ENCODE measurements at places on chromosomes 13 and 19. TPM values are rescaled to one million over a fixed set of nuclear protein-coding genes. Genes with fewer than 3 reads are reported as not detected.

Gene NLRP4
- total RNA-seq = not detected

DNA sequence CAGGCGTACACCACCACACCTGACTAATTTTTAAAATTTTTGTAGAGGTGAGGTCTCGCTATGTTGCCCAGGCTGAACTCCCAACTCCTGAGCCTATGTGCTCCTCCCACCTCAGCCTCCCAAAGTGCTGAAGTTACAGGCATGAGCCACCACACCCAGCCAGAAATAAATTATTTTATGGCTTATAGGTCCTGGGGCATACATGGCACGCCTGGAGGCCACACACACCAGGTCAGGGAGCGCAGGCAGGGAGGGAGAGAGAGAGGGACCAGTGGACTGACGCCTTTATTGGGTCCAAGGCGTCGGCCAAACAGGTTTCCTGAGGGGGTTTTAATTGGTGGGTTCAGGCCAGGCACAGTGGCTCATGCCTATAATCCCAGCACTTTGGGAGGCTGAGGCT, 6.8 kb downstream of the SPIB start:
- H3K36me3 ChIP-seq = no peaks in the 10 kb centered on the region
- H3K4me1 ChIP-seq = no peaks in the 10 kb centered on the region
- H3K27ac ChIP-seq = no peak overlapping the region
- peaks cover 4% of the 10 kb centered on the region for H3K27me3 ChIP-seq
- no peak overlapping the region for H3K4me3 ChIP-seq

DNA sequence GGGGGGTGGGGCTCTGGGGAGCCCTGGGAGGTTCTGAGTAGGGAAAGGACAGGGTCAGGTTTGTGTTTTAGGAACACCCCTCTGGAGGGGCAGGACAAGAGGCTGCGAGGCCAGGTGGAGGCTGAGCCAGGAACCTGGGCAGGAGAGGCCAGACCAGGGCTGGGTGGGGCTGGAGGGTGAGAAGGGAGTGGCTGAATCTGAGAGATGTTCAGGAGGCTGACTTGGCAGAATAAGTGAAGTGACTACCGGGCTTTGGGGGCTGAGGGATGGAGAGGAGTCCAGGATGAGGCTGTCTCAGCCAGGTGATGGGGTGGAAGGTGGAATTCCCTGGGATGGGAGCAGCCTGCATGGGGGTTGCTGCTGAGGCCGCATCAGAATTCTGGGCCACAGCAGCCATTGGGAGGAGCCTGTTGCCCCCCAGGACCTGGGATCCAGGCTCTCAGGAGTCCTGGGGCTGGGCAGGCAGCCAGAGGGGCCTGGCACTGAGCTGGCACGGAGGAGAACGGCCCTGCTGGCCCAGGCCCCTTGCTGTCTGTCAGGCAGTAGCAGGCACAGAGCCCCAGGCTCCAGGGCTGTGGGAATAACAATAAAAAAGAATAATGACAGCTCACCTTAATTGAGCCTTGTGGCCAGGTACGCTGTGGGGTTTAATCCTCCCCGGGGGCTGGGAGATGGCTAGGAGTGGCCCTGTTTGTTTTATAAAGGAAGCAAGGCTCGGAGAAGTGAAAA, 3.3 kb downstream of the PPP5C start:
- H3K36me3 ChIP-seq = peaks cover 6% of the 10 kb centered on the region
- peak overlapping the region; percentile 97 for H3K27ac ChIP-seq
- no peaks in the 10 kb centered on the region for H3K27me3 ChIP-seq
- no peak overlapping the region for H3K4me3 ChIP-seq
- peaks cover 59% of the 10 kb centered on the region for H3K4me1 ChIP-seq

Gene SPTBN4
- 2.3 TPM for total RNA-seq

- no peak overlapping the region for H3K4me3 ChIP-seq
- H3K27me3 ChIP-seq = no peaks in the 10 kb centered on the region
- peaks cover 1% of the 10 kb centered on the region for H3K36me3 ChIP-seq
- no peak for DNase-seq
- H3K4me1 ChIP-seq = peaks cover 7% of the 10 kb centered on the region
These were observed 560.6 kb downstream of the TBC1D4 start for GRCh38 chr13:74921326-74921725.
